ENCODE measurements at places on chromosomes 11 and 22.

DNA sequence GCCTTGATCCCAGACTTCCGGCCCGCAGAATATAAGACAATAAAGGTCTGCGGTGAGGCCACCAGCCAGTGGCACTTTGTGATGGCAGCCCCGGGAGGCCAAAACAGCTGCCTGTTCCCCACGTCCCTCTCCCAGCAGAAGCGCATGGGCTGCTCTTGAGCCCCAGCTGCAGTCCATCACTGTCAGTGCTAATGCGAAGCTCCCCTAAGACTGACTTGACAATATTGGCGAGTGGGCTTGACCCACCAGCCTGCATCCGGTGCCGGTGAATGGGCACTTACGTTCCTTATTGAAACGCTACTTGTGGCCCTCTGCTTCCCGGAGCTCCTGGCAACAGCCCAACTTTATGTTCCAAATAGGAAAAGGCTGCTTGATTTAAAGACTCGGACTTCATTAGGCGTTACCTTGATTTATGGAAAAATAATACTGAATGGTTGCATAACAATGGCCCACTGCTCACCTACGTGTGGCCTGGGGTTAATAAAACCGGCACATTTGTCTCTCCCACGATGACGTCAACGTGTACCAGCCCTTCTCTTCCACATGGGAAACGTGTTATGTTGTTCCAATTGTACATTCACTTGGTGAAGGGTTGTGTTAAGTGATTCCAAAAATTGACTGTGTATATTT lies 93.4 kb upstream of the SEPTIN5 start:
- DNase-seq: no peak

- no peak for DNase-seq
Measured at GRCh38 chr22:46001426-46002106, 24.6 kb upstream of the WNT7B start.

- DNase-seq: no peak
Measured at GRCh38 chr11:118057251-118058145, 19.4 kb upstream of the TMPRSS4 start.

DNA sequence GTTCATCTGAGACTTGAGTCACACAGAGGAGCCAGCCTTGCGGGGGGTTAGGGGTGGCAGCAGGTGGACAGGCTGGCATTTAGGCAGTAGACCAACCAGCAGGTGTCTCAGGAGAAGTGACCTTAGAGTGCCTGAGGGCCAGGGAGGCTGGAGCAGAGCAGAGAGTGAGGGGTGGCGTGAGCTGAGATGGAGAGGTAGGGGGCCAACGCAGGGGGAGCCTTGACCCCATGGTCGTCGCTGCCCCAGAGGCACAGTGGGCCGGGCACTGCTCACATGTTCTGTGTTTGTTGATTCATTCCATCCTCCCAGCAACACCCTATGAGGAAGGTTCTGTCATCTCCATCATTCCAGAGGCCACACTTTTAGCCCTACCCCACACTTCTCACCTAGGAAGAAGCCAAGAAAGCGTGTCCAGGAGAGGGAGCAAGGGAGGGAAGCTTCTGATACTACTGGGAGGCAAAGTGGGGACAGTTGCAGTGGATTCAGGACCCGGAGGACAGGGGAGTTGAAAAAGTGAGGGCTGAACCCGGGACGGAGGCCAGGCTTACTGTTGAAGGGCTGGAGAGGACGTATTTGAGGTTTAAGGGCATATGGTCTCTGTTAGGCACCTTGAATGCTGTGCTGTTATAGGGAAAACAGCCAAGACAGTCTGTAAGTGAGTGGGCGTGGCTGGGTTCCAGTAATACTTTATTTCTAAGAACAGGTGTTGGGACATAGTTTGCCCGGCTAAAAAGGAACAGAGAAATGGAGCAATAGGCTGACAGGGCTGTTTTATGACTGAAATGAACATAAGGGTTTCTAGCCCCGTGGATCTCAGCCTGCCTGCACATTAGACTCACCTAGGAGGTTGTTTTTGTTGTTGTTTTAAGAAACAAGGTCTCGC lies 7.3 kb downstream of the SART1 start:
- DNase-seq: no peak

- DNase-seq: no peak
Measured at GRCh38 chr11:60182541-60183330, at the start of gene MS4A6A. MS4A6A (minus strand) TSS chr11:60183083; CDS start chr11:60181727, 1,356 bp downstream.

- no peak for DNase-seq
Measured at GRCh38 chr22:37410174-37411055, 16.9 kb downstream of the ELFN2 start.

DNA sequence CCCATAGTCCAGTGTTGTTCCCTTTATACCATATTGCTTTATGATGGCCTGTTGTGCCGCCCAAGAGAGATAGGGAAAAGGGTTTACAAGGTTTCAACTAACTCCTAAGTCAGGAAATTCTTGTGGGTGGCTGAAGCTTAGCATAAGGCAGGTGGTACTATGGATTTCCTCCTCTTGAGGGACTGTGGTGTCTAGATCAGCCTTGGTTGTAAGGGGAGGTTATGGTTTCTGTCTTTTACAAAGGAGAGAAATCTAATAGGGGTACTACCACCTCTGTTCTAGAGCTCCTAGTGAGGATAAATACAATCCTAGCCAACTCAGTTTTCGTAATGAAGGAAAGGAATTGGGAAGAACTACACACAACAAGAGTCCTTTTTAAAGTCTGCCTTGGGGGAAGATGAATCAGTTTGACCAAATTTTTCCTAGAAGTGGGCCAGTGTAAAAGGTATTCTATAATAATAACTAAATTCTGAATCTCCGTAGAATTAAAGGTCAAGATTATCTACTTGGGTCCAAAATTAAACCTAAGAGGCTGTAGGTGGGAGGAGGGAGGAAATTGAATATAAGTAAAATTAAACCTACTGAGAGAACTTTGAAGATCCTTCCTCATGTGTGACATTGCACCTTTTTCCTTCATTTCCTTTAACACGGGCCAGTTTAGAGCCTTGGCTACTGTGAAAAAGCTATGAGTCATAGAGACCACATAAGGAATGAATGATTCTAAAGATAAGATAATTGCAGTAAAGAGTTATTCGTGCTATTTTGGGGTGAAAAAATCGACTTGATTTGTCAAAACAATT lies 17.2 kb downstream of the DLAT start:
- DNase-seq: no peak

DNA sequence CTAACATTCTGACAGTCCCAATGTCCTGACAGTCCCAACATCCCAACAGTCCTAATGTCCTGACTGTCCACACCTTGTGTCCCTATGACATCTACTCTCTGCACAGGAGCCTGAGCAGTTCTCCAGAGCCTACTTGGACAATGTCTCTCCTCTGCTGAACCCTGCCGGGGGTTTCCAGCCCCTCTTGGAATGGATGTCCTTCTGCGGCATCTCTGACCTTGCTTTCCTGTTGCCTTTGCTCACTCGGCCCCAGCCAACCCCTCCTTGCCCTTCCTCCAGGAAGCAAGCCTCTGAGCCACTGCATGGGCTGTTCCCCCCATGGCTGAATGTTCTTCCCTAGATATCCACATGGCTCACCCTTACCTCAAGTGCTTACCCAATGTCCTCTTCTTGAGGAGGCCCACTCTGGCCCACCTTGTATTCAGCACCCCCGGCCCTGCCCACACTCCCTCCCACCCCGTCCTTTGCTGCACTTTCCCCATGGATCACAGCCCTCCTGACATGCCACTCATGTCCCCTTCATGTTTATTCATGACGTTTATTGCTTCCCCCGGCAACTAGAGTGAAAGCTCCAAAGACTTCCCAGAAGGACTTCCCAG lies 59.5 kb downstream of the DHCR7 start:
- no peak for DNase-seq

GRCh38 chr11:62104816-62105653 lies 18.8 kb upstream of the INCENP start:
- no peak for DNase-seq

GRCh38 chr11:617199-617911 lies 1.6 kb upstream of the IRF7 start:
- DNase-seq: no peak

GRCh38 chr11:107457205-107457557 lies 444 bp downstream of the CWF19L2 start:
- no peak for DNase-seq

GRCh38 chr11:65226103-65226442 lies 35.7 kb upstream of the POLA2 start:
- DNase-seq: no peak

GRCh38 chr11:73622926-73623593 lies 23.3 kb upstream of the PLEKHB1 start:
- DNase-seq: no peak

DNA sequence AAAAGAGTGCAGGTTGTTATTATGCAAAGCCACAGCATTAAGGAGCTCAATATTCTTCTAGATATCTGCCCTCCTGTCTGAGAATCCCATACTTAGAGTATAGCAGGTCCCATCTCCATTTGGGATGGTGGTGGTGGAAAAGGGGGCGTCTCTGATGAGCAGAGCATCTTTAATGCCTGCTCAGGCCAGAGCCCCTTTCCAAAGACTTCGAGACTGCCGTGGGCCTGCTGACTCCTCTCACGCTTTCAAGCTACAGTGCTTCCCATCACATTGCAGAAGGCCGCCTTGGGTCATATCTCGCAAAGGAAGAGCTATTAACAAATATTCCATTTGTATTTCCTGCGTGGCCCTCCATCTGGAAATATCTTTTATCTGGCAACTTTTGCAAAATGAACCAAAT lies 10.9 kb downstream of the LMO2 start:
- DNase-seq: no peak

- no peak for DNase-seq
Measured at GRCh38 chr22:22810018-22810427, 77.6 kb upstream of the IGLL5 start.

GRCh38 chr11:112931703-112932102 lies 29.5 kb upstream of the NCAM1 start:
- DNase-seq: no peak

DNA sequence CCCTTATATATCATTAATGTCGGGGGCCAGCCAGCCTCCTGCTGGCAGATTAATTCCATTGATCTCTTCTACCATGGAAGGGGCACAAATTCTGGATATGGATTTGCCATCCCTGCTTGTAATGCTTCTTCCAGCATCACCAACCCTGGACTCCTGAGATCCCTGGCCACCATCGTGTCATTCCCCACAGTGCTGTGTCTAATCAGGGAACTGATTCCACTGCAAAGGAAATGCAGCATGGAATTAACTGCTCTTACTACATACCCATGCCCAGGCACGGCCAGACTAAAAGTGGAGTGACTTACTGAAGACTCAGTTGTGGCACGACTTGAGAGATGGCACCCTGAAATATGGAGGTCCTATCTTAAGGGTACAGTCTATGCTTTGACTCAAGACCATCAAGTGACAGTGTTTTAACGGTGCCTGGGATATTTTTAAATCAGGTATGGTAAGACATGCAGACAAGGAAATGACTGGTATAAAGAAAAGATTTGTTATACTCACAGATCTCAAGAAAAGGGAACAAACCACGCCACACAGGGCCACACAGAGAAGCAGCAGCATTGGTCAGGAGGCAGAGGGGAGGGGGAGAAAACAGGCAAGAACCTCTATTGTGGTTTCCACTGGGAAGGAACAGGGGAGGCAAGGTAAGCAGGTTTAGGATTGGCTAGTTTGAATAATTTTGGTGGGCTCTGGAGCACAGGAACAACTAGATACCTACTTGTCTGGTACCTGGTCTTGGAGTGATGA lies 65.1 kb downstream of the IGLL5 start:
- no peak for DNase-seq

Measured in hippocampal formation (tissue), 2 donors.